Astrocyte (in vitro differentiated cells and primary cell): ENCODE measurements at places on chromosomes 16 and 17. TPM values are rescaled to one million over a fixed set of nuclear protein-coding genes. Genes with fewer than 3 reads are reported as not detected.

DNA sequence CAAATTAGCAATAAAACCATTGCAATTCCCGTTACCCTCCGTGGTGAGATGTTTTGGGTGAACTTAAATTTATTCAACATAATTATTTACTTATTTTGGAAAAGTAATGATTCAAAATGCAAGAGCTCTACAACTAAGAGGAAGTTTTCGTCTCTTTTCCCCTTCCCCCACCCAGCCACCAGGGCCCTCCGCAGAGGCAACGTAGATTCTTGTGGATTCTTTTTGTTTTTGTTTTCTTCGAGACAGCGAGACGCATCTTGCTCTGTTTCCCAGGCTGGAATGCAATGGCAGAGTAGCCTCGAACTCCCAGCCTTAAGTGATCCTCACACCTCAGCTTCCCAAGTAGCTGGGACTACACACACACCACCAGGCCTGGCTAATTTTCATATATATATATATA is 19.2 kb downstream of the CCDC40 start:
- no peaks in the 10 kb centered on the region for H3K36me3 ChIP-seq
- no peak overlapping the region for H3K27ac ChIP-seq
- H3K4me3 ChIP-seq, result no peak overlapping the region
- DNase-seq, result no peak

GRCh38 chr16:28477311-28477920 is 5.3 kb upstream of the NPIPB7 start:
- no peak overlapping the region for H3K27ac ChIP-seq
- H3K36me3 ChIP-seq, result no peaks in the 10 kb centered on the region
- H3K27me3 ChIP-seq, result no peaks in the 10 kb centered on the region
- no peak for DNase-seq
- no peak overlapping the region for H3K4me3 ChIP-seq

- H3K27me3 ChIP-seq, result peaks cover 18% of the 10 kb centered on the region
- H3K4me1 ChIP-seq, result no peaks in the 10 kb centered on the region
- DNase-seq, result peak; percentile 35
These were observed 21.0 kb upstream of the G6PC1 start for GRCh38 chr17:42879596-42879985.

DNA sequence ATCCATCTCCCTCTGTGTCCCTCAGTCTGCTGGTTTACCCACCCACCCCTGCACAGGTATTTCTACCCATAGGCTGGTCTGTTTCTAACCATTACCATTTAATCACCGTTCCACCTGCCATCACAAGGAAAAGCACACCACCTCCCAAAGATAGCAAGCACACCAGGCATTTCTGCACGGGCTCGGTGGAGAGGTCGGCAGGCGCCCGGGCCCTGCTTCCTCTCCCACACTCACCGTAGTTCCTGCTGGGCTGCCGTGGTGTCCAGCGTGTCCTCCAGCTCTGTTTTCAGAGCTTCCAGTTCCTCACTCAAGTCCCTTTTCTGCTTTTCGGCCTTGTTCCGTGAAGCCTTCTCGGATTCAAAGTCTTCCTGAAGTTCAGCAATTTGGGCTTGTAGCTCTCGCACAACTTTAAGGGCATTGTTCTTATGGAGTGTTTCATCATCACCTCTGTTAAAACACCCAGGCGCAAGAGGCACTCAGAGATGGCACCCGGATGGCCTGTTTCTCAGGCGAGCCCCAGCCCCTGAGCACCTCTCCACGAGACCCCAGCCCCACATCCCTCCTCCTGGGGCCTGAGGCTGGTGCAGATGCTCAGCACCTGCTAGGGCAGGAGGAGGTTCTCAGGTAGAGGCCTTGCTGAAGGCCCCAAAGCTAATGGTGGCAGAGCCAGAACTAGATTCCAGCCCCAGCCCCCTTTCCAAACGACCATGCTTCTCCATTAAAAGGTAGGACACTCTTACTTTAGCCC is 69.0 kb downstream of the NDEL1 start:
- peaks cover 64% of the 10 kb centered on the region for H3K36me3 ChIP-seq
- H3K27ac ChIP-seq, result no peak overlapping the region
- no peaks in the 10 kb centered on the region for H3K4me1 ChIP-seq

GRCh38 chr17:75681289-75681688 is 14.2 kb downstream of the SAP30BP start:
- peaks cover 15% of the 10 kb centered on the region for H3K36me3 ChIP-seq
- peak; percentile 75 for DNase-seq
- H3K4me3 ChIP-seq, result no peak overlapping the region

DNA sequence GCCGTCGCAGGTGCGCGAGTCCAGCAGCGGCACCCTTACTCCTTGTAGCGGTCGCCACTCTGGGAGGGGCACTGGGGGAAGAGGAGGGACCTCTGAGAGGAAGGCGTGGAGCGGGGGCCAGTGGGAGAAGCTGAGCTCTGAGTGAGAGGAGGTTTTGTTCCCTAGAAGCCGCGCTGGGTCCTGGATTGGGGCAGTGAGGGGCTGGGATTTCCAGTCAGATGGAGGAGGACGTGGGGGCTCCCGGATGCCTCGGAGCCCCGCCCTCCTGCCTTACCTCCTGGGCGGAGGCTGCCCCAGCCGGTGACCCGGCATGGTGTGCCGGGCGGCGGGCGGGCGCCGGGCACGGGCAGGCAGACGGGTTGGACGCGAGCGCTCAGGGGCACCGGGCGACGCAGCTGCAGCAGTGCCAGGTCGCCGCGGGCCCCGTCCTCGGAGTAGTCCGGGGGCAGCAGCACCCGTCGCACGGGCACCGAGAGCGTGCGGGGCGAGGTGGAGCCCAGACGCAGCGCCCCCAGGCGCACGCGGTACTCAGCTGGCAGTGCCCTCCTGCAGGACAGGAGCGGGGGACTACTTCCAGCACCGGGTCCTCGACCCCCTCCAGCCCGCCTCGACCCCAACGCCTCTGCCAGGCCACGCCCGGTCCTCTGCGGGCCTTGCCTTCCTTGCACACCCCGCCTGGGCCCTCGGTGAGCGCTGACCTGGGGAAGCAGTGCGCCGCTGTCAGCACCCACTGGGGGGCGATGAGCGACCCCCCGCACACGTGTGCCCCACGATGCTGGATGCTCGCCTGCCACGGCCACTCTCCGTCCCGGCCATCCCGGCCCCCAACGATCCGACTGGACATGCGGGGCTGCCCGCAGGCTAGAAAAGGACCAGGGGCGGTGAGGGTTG is 2.0 kb downstream of the PRSS33 start:
- H3K27me3 ChIP-seq, result peaks cover 21% of the 10 kb centered on the region
- no peaks in the 10 kb centered on the region for H3K36me3 ChIP-seq
- no peak overlapping the region for H3K27ac ChIP-seq
- no peak for DNase-seq
- no peak overlapping the region for H3K4me3 ChIP-seq

DNA sequence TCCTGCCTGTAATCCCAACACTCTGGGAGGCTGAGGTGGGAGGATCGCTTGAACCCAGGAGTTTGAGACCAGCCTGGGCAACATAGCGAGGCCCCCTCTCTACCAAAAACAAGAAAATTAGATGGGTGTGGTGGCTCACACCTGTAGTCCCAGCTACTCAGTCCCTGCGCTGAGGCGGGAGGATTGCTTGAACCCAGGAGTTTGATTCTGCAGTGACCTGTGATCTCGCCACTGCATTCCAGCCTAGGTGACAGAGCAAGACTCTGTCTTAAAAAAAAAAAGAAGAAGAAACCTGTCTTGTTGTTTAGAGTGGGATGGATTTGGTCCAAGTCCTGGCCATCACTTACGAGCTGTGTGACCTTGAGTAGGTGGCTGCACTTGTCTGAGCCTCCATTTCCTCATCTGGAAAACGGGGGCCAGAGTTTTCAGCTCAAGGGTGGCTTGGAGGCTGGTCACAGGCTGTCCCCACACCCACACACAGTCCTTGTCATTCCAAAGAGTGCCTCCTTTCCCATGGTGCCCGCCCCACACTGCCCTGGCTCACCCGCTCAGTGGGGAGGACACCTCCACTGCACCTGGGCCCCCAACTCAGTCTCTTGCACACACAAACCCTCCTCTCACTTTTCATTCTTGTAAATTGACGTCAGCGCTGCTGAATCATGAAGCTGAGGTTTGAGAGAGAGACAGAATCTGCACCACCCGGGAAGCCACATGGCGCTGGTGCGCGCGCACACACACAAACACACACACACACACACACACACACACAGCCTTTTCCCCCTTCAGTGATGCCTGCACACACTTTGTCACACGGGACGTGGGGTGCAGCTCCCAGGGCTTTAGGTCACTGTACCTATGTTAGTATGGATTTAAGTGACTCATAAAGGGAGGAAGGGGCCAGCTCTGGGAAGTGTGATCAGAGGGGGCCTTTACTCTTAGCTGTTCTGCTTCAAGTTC is 4.2 kb downstream of the SOCS1 start:
- H3K27me3 ChIP-seq, result no peaks in the 10 kb centered on the region
- peak overlapping the region; percentile 64 for H3K27ac ChIP-seq
- H3K4me1 ChIP-seq, result peaks cover 36% of the 10 kb centered on the region
- peak; percentile 87 for DNase-seq

- H3K27ac ChIP-seq, result no peak overlapping the region
- H3K4me3 ChIP-seq, result no peak overlapping the region
- H3K27me3 ChIP-seq, result no peaks in the 10 kb centered on the region
- no peaks in the 10 kb centered on the region for H3K36me3 ChIP-seq
- no peak for DNase-seq
- no peaks in the 10 kb centered on the region for H3K4me1 ChIP-seq
These were observed 8.5 kb upstream of the CREBBP start for GRCh38 chr16:3889059-3889458.

DNA sequence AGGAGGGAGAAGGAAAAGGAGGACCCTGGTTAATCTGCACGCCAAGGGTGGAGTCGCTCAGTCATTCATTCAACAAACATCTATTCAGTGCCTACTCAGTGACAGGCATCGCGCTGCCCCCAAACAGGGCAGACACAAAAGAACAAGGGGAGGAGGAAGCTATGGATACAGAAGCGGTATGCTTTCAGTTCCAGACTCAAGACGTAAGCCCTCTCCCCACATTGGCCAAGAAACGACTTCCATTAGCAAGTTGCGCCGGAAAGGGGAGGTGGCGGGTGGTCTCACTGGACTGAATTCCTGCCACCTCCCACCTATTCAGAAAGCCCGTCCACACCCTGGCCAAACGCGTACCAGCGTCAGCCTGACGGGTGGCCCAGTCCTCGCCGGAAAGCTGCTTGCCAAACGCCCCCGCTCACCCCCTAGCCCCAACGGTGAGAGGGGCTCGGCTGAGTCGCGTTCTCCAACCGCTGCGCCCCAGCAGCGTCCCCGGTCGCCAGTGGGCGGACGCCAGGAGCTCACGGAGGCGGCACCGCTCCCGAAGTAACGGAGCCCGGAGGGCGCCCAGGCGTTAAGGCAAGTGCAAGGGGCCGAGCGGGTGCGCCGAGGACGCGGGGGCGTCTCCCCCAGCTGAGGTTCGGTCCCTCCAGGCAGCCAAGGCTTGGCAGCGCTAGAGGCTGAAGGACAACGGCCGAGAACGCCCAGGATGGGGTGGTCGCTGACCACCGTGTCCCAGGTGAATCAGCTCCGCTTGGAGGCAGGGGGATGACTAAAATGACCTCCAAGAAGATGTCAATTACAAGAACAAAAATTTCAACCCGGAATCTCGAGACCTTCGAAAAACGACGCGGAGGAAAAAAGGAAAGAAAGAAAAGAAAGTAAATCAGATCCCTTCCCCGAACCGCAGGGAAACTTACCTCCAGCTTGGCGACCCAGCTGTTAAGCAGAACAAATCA is 470.7 kb downstream of the SOX9 start:
- H3K4me3 ChIP-seq, result peak overlapping the region; percentile 95
- H3K36me3 ChIP-seq, result no peaks in the 10 kb centered on the region
- peak overlapping the region; percentile 84 for H3K27ac ChIP-seq
- H3K4me1 ChIP-seq, result peaks cover 32% of the 10 kb centered on the region
- peak; percentile 37 for DNase-seq

GRCh38 chr16:30528799-30529457 is 2.6 kb upstream of the ZNF768 start:
- no peaks in the 10 kb centered on the region for H3K36me3 ChIP-seq
- H3K4me3 ChIP-seq, result no peak overlapping the region
- no peaks in the 10 kb centered on the region for H3K27me3 ChIP-seq
- no peak for DNase-seq
- H3K4me1 ChIP-seq, result peaks cover 9% of the 10 kb centered on the region
- no peak overlapping the region for H3K27ac ChIP-seq

DNA sequence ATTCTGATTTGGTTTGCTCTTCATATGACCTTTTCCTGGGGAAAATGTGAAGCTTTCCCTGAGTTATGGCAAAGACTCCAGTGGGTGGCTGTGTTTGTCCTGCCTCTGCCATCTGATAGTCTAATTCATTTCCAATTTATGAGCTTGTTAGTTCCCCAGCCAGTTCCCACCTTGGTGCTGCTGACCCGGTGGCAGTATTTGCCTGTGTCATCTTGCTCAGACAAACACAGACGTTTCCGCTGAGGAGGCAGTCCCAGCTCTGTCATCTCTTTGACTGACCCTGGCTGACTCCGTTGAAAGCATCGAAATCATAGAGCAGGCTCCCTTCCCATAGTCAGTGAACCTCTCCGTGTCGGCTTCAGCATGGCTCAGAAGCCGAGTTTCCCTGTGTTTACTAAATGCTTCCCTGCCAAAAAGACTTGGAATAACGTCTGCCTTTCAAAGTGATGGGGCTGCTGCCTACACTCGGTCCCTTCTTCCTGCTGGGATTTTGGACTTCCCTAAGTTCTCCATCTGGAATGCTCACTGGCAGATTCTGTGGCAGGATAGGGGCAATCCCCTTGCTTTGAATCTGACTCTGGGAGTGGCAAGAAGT is 538.3 kb downstream of the NPIPA7 start:
- H3K27ac ChIP-seq, result no peak overlapping the region
- H3K27me3 ChIP-seq, result no peaks in the 10 kb centered on the region

DNA sequence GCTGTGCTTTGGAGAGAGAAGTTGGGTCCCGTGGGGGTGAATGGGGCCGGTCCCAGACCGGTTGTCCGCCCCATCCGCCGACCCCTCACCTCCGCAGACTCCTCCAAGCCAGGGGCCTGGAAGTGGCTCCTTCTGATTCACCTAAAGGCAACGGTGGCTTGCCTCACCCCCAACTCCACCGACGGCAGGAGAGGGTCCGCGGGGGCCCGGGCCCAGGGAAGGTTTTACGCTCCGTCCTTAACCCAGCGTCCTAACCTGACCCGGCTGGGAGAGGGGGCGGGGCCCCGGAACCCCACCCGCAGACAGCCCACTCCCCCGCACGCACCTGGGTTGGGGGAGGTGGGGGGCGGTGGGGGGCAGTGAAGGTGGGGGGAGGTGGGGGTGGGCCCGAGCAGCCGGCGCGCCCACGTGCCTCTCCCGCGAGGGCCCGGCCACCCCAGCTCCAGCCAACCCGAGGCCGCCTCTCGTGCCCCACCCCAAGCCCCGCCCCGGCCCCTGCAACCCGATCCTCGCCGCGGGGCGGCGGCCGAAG is 12.7 kb upstream of the CD300A start:
- H3K36me3 ChIP-seq, result no peaks in the 10 kb centered on the region
- DNase-seq, result no peak
- H3K4me3 ChIP-seq, result no peak overlapping the region
- peaks cover 9% of the 10 kb centered on the region for H3K27me3 ChIP-seq
- H3K27ac ChIP-seq, result no peak overlapping the region

GRCh38 chr16:85234310-85235204 is 122.3 kb upstream of the CIBAR2 start:
- H3K4me3 ChIP-seq, result peak overlapping the region; percentile 40
- H3K27ac ChIP-seq, result peak overlapping the region; percentile 55
- peak; percentile 76 for DNase-seq
- no peaks in the 10 kb centered on the region for H3K27me3 ChIP-seq

GRCh38 chr17:64161380-64162176 is 31.6 kb upstream of the ERN1 start:
- H3K36me3 ChIP-seq, result no peaks in the 10 kb centered on the region
- H3K4me1 ChIP-seq, result no peaks in the 10 kb centered on the region
- H3K27me3 ChIP-seq, result no peaks in the 10 kb centered on the region
- H3K4me3 ChIP-seq, result no peak overlapping the region
- DNase-seq, result no peak

KAT2A gene
- 23.6 and 25.5 TPM in 2 replicates for total RNA-seq

C17orf100 gene
- 3.1 and 4.1 TPM in 2 replicates for total RNA-seq

SLX1B gene
- total RNA-seq, result 27.4 and 30.7 TPM in 2 replicates

CD68 gene
- total RNA-seq, result 4.4 and 6.2 TPM in 2 replicates
